Natural killer cell treated with Interleukin-12 subunit alpha and Interleukin-12 subunit beta and Interleukin-15 and Interleukin-18, amount 100 ng/mL, for 72 hours (primary cell): ENCODE measurements at places on chromosomes 4 and X. TPM values are rescaled to one million over a fixed set of nuclear protein-coding genes. Genes with fewer than 3 reads are reported as not detected.

DNA sequence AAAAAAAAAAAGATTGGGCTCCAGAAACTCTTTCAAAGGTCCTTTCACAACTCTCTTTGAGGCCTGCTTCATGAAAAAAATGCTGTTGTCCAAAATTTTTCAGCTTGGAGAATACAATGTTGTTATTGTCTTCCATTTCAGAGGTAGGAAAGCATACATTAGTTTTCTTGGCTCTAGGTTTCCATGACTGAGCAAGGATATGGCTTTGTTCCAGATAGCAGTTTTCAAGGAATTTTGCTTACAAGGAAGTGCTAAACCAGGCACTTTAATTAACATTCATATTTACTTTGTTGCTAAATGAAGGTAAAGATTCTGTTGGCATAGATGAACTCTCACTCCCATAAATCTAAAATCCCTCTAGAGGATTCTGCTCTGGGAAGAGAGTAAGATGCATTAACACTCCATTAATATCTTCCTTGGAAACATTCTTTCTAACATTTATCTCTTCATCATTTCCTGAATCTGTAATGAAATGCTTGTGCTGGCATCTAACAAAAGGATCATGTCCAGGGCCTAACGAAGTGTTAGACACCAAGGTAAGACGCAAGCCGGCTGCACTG, 118.4 kb downstream of the COL25A1 start:
- DNase-seq: no peak
- no peaks in the 10 kb centered on the region for H3K36me3 ChIP-seq
- H3K27ac ChIP-seq: no peak overlapping the region
- no peak overlapping the region for H3K4me3 ChIP-seq
- H3K27me3 ChIP-seq: peaks cover 24% of the 10 kb centered on the region

DNA sequence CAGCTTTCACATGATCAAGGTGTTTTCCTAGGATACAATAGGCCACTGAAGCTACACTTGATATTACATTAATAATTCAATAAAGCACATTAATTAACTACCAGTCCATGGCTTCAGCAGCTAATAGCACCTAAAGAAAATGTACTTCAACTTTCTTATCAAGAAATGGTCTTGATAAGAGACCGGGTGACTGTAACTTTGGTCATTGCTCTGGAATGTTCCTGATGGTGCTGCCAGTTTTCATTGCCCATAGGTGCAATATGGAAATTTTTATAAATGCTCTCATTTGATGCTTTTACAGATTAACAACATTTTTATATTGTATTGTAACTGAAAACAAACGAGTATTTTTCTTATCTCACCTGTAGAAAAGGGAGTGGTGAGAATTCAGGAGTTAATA, 165.4 kb downstream of the SHROOM3 start:
- H3K4me3 ChIP-seq: no peak overlapping the region
- peaks cover 22% of the 10 kb centered on the region for H3K27me3 ChIP-seq
- no peak overlapping the region for H3K27ac ChIP-seq
- H3K4me1 ChIP-seq: no peaks in the 10 kb centered on the region
- no peaks in the 10 kb centered on the region for H3K36me3 ChIP-seq

The CXCL11 gene
- 2.5 TPM for total RNA-seq

DNA sequence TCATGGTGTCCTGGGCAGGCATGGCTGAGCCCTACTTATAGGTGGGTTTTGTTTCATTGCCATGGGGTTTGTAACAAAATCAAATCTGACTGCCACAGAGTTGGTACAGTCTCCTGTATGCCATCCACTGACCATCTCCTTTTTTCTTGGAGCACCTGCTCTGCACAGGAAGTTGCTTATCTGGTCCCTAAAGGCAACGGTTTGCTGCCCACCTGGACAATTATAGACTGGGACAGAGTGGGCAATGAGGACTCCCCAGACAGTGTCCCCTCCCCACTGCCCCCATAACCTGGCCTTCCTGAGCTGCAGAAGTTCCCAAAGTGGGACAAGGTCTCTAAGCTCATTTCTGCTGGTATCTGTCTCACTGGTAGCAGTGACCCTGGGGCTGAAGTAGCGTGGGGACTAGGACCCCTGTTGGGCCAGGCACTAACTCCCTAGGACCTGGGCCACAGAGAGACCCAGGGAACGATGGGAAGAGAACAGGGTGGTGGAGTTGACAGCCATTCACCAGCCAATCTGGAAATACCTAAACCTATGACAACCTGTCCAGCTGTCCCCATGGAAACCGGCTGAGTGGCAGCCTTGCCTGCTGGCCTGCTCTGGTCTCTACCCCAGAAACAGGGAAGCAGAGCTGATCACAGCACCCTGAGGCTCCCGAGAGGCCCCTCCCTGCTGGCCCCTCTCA, 64.7 kb downstream of the WFS1 start:
- H3K4me1 ChIP-seq: peaks cover 25% of the 10 kb centered on the region
- no peaks in the 10 kb centered on the region for H3K36me3 ChIP-seq
- DNase-seq: no peak
- H3K27ac ChIP-seq: no peak overlapping the region
- peaks cover 21% of the 10 kb centered on the region for H3K27me3 ChIP-seq
- no peak overlapping the region for H3K4me3 ChIP-seq

The DSPP gene
- total RNA-seq: not detected

The TEC gene
- 3.1 TPM for total RNA-seq

DNA sequence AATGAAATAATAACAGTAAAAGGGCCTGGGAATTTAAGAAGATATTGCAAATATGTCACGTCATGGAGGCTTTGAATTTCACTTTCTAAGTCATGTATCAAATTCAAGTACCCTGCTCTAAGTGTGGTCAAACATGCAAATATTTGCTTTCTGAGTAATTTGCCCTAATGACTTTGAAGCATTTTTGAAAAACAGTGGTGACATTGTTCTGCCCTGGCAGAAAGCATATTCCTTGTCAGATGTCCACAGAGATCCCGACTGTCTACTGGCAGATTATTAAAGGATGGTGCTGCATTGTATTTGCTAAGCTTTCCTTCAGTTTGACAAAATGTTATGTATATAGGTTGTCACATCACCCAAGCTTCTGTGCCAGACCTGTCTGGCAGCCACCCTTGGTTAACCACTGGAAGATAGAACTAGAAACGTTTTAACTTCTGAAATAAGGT, 92.5 kb downstream of the ANK2 start:
- no peaks in the 10 kb centered on the region for H3K27me3 ChIP-seq
- no peaks in the 10 kb centered on the region for H3K36me3 ChIP-seq
- no peak for DNase-seq
- no peaks in the 10 kb centered on the region for H3K4me1 ChIP-seq
- no peak overlapping the region for H3K4me3 ChIP-seq

GRCh38 chr4:1318488-1319213, 28.4 kb upstream of the UVSSA start:
- no peak for DNase-seq
- H3K36me3 ChIP-seq: peaks cover 6% of the 10 kb centered on the region
- H3K4me1 ChIP-seq: no peaks in the 10 kb centered on the region
- no peak overlapping the region for H3K27ac ChIP-seq

The SHROOM4 gene
- total RNA-seq: not detected

- no peaks in the 10 kb centered on the region for H3K4me1 ChIP-seq
- H3K27me3 ChIP-seq: no peaks in the 10 kb centered on the region
- H3K4me3 ChIP-seq: no peak overlapping the region
- H3K27ac ChIP-seq: no peak overlapping the region
Measured at GRCh38 chr4:176422511-176422910, 102.7 kb downstream of the SPCS3 start.

The ADRA2C gene
- not detected for total RNA-seq
